ENCODE measurements at places on chromosomes 12 and 14. TPM values are rescaled to one million over a fixed set of nuclear protein-coding genes. Genes with fewer than 3 reads are reported as not detected.

- no peak overlapping the region for H3K4me3 ChIP-seq
- no peaks in the 10 kb centered on the region for H3K36me3 ChIP-seq
- H3K27ac ChIP-seq: no peak overlapping the region
- no peak for DNase-seq
- H3K4me1 ChIP-seq: no peaks in the 10 kb centered on the region
Measured at GRCh38 chr12:62963486-62964041, 28.6 kb upstream of the PPM1H start.

DNA sequence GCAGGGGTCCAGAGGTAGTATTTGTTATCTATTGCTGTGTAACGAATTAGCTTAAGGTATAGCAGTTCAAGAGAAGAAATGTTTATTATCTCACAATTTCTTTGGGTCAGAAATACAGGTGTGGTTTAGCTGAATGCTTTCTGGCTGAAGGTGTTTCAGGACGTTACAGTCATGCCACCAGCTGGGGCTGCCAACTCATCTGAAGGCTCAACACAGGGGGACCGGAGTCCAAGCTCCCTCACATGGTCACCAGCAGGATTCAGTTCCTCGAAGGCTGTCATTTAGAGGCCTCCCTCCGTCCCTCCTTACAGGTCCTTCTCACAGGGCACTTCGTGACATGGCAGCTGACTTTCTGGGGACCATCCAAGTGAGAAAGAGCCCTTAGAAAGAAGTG, 37.5 kb upstream of the SINHCAF start:
- no peak overlapping the region for H3K4me3 ChIP-seq
- H3K27me3 ChIP-seq: no peaks in the 10 kb centered on the region
- no peak overlapping the region for H3K27ac ChIP-seq
- no peaks in the 10 kb centered on the region for H3K36me3 ChIP-seq

Gene NGB
- total RNA-seq: not detected

Gene IFNG-AS1
- total RNA-seq: 0.31 TPM

Gene ERG28
- total RNA-seq: 4.5 TPM

Gene LHX5
- not detected for total RNA-seq

DNA sequence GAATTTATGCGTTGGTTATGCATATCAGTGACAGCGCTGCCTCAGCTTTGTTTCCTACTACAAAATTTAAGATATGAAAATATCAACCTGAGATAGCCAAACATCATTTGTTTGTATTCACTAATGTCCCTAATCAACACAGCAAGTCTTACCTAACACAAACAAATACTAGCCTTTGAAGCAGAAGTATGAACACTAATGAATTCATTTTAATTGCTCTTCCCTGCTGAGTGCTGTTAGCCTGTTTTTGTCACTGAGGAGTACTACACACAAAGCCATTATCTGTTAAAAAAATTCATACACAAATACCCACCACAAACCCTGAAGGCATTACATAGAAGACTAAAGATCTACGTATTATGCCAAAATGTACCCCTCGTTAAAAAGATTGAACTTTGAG, 150.8 kb downstream of the HELB start:
- DNase-seq: no peak
- H3K27ac ChIP-seq: no peak overlapping the region
- H3K4me1 ChIP-seq: no peaks in the 10 kb centered on the region
- no peaks in the 10 kb centered on the region for H3K27me3 ChIP-seq
- H3K36me3 ChIP-seq: no peaks in the 10 kb centered on the region

Gene BLTP3B
- 20.7 TPM for total RNA-seq

Gene KRT77
- total RNA-seq: not detected

Gene HOXC10
- 7.6 TPM for total RNA-seq

GRCh38 chr14:95981965-95982364, 57.2 kb upstream of the C14orf132 start:
- H3K4me3 ChIP-seq: no peak overlapping the region
- H3K27ac ChIP-seq: no peak overlapping the region
- no peak for DNase-seq
- H3K27me3 ChIP-seq: peaks cover 18% of the 10 kb centered on the region

DNA sequence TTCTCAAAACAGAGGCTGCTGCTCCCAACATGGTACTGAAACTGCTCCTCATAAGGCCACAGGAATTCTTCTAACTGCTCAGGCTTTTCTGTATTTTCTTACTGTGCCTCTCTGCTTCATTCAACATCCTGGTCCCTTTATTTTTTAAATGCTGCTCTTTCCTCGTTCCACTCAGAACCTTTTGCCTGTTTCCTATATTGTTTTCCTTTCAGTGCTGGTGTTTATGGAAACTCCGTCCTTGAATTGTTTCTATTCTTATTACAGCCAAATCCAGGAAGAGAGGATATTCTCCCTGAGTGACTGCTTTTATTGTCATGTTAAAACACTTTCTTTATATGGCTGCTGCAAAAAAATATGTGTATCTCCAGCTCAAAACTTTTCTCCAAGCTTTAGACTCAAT, 173.0 kb upstream of the E2F7 start:
- H3K4me1 ChIP-seq: no peaks in the 10 kb centered on the region
- peak overlapping the region; percentile 66 for H3K27ac ChIP-seq
- no peaks in the 10 kb centered on the region for H3K36me3 ChIP-seq
- peak; percentile 54 for DNase-seq
- no peaks in the 10 kb centered on the region for H3K27me3 ChIP-seq

Gene TAS2R43
- total RNA-seq: 2.2 TPM

Gene CMA1
- total RNA-seq: 0.13 TPM

DNA sequence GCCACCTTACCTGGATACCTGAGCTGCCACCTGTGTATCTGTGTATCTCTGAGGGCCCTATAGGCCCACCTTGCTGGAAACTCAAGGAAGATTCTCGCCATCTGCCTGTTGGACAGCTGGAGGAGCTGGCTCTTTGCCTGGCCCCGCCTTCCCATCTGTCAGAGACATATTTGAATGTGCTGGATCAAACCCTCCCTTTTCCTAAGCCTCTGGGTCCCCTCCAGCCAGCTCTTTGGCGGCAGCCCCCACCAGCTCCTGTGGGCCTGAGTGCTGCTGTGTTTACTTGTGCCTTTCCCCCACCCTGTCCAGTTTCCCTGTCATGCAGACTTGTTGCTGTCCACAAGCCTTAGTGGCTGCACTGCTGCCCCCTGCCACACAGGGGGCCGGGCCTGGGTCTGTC, 55.9 kb upstream of the SRSF5 start:
- H3K36me3 ChIP-seq: peaks cover 36% of the 10 kb centered on the region
- peak; percentile 93 for DNase-seq
- H3K4me3 ChIP-seq: no peak overlapping the region
- H3K27me3 ChIP-seq: no peaks in the 10 kb centered on the region

DNA sequence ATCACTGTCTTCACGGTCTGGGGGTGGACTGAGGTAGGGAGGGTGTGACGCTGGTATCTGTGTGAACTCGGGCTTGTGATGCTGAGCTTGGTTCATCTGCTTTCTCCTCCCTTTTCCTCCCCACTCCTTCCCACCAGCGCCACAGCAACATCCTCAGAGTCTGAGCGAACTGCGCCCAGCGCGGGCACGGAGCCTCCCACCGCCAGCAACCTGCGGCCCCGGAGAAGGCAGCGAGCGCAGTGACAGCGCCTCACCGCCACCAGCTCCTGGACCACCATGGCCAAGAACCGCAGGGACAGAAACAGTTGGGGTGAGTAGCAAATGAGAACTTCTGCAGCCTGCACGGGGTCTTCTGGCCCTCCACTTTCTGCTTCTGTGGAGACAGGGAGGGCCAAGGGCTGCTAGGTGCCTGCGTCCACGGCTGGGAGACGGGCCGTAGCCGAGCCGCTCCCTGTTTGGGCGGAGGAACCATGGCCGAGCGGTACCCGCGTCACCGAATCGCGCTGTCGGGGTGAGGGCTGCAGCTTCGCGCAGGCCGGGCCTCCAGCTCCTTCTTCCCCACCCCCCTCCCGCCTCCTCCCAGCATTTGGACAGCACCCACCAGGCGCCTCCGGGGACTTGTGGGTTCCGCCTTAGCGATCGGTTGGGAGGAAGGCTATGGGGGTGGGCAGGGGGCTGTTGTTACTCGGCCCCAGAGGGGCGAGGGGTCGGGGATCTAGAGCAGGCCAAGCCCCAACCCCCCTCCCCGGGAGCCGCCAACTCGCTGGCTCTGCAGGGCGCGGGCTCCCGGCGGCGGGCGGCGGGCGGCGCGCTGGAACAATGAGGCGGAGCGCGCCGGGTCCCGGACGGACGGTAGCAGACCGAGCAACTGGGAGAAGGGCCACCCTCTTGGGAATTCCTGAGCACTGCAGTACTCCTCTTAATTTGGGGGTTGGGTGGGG, at the start of gene ATL1:
TSS of gene ATL1 (plus strand) at position 156 of the 941 bp plus-strand sequence. CDS start at position 277, 121 bp downstream.
- peak within 1 kb of the TSS; percentile 67 for H3K4me3 ChIP-seq
- peak; percentile 92 for DNase-seq
- H3K4me1 ChIP-seq: peaks cover 6% of the 10 kb centered on the region
- H3K27ac ChIP-seq: peak within 1 kb of the TSS; percentile 93

DNA sequence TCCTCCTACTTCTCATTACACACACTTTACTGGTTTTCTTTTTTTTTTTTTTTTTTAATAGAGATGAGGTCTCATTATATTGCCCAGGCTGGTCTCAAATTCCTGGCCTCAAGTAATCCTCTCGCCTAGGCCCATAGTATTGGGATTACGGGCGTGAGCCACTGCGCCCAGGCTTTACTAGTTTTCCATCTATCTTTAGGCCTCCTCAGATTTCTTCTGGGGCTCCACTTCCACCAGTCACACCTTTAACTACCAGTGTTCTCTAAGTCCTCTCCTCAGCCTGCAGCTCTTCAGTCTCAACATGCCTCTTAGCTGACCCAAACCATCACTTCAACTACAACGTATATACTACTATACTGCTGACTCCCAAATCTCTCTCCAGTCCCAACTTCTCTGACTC, 10.4 kb downstream of the R3HDM2 start:
- no peaks in the 10 kb centered on the region for H3K27me3 ChIP-seq
- DNase-seq: no peak
- H3K4me1 ChIP-seq: no peaks in the 10 kb centered on the region
- H3K4me3 ChIP-seq: no peak overlapping the region

GRCh38 chr12:113374823-113375428, 16.5 kb downstream of the PLBD2 start:
- peaks cover 29% of the 10 kb centered on the region for H3K36me3 ChIP-seq
- no peak overlapping the region for H3K27ac ChIP-seq
- DNase-seq: no peak
- no peak overlapping the region for H3K4me3 ChIP-seq

GRCh38 chr14:22849212-22849819, 12.9 kb downstream of the MMP14 start:
- H3K27me3 ChIP-seq: no peaks in the 10 kb centered on the region
- peaks cover 75% of the 10 kb centered on the region for H3K4me1 ChIP-seq
- H3K4me3 ChIP-seq: no peak overlapping the region
- H3K36me3 ChIP-seq: peaks cover 26% of the 10 kb centered on the region
- DNase-seq: peak; percentile 96

Gene SPTB
- total RNA-seq: 126 TPM

GRCh38 chr12:108815875-108816594, 41.3 kb downstream of the SSH1 start:
- no peaks in the 10 kb centered on the region for H3K27me3 ChIP-seq
- H3K36me3 ChIP-seq: peaks cover 67% of the 10 kb centered on the region
- H3K4me3 ChIP-seq: no peak overlapping the region
- DNase-seq: no peak
- no peak overlapping the region for H3K27ac ChIP-seq
- peaks cover 31% of the 10 kb centered on the region for H3K4me1 ChIP-seq

DNA sequence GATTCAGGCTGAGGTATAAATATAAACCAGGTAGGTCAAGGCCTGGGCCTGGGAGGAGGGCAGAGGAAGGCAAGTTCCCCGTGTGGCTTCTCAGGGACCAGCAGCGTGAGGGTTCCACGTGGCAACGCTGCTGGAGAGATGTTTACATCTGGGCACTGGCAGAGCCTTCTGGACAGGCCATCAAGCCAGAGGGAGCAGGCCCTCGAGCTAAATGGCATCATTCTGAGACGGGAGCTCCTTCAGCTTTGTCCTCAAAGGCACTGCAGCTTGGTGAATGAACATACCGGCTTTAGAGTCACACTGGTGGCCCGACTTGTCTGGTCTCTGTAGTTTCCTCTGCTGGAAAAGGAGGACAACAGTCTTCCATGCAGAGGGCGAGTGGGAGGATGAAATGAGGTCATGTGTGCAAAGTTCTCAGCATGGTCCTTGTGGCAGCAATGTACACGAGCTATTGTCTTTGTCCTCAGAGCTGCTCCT, 231.3 kb downstream of the ZFP36L1 start:
- DNase-seq: no peak
- H3K27me3 ChIP-seq: no peaks in the 10 kb centered on the region
- peaks cover 60% of the 10 kb centered on the region for H3K4me1 ChIP-seq
- H3K27ac ChIP-seq: peak overlapping the region; percentile 4
- no peak overlapping the region for H3K4me3 ChIP-seq
- H3K36me3 ChIP-seq: no peaks in the 10 kb centered on the region

Gene EMP1
- 70.0 TPM for total RNA-seq

Gene PTGER2
- total RNA-seq: 1.4 TPM

DNA sequence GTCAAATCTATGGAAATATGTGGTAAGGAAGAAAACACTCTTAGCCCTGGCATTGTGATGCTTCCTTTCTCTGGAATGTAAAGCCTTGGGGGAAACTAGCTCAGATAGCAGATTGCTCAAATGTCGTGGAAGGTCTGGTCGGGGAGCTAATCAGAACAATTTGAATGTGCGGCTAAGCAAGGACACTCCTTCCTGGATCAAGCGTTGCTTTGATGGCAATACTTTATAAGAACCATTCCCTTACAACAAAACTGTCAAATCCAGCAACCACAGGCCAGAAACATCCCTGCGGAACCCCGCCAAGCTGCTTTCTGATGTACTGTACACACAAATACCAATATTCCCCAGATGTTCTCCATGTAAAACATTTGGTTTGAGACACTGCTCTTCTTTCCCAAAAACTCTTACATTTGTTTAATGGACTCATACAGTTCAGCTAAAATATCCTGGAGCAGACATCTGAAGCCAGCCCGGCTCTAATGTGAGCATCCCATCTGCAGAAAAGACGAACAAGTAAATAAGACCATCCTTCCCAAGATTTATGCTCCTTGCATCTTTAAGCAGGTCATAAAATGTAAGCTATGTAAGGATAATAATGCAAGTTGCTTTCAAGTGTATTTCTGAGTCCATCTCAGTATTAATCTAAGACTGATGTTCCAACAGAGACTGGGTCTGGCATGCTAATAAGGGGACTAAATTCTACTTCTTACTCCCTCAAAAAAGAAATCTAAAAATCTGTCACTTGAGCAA, 20.2 kb downstream of the NUAK1 start:
- H3K4me3 ChIP-seq: no peak overlapping the region
- H3K36me3 ChIP-seq: no peaks in the 10 kb centered on the region

Gene SYNDIG1L
- 0.04 TPM for total RNA-seq

Gene PLEKHG7
- 0.18 TPM for total RNA-seq

Gene SLC6A13
- total RNA-seq: 2.4 TPM

Gene STAC3
- total RNA-seq: 202 TPM

Data from muscle of leg (tissue), 16 donors.